Lung (tissue), 17 donors: ENCODE measurements at places on chromosomes 2 and 18.
A peak's percentile ranks its signal among the peaks of the same experiment; 100 is the strongest.

DNA sequence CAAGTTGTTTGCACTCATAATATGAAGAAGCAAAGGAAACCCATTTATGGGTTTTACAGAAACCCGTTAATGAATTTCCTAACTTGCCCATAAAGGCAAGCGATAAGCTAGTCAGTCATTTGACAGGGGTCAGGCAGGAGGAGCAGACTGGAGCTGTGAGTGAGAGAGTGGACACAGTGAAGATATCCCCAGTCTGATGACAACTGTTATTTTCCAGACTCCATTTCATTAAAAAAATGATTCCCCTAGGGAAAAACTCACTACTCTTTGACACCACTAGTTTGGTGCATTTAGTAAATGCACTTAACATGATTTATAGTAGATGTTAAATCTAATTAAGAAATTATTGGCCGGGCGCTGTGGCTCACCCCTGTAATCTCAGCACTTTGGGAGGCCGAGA, 80.8 kb downstream of the TGIF1 start:
- no peaks in the 10 kb centered on the region for H3K27me3 ChIP-seq
- no peak overlapping the region for H3K4me3 ChIP-seq
- no peaks in the 10 kb centered on the region for H3K4me1 ChIP-seq
- no peak for DNase-seq
- no peaks in the 10 kb centered on the region for H3K36me3 ChIP-seq

GRCh38 chr2:228875152-228875900, 395.8 kb downstream of the PID1 start:
- peak; percentile 56 for DNase-seq
- H3K4me3 ChIP-seq: no peak overlapping the region
- H3K36me3 ChIP-seq: no peaks in the 10 kb centered on the region
- no peak overlapping the region for H3K27ac ChIP-seq
- no peaks in the 10 kb centered on the region for H3K4me1 ChIP-seq

- no peak overlapping the region for H3K27ac ChIP-seq
- H3K4me3 ChIP-seq: no peak overlapping the region
- H3K4me1 ChIP-seq: no peaks in the 10 kb centered on the region
- DNase-seq: peak; percentile 36
- no peaks in the 10 kb centered on the region for H3K27me3 ChIP-seq
- no peaks in the 10 kb centered on the region for H3K36me3 ChIP-seq
These were observed 359.3 kb downstream of the IRS1 start for GRCh38 chr2:226440127-226440918.

DNA sequence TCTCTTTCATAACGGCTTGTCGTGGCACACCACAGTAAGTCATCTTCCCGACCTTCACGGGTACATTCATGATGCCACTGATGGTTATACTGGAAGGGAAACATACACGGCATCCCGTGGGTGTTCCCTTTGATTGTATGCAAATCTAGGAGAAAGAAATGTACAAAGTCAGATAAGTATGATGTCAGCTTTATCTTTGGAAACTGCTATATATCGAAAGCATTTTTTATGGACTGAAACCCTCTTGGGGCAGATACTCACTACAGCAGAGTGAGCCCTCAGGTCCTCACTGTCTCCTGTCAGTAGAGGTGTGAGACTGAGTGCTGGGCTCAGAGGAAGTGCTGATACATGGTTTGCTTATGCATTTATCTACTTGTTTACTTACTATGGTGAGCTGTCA, 20.4 kb downstream of the PLA2R1 start:
- H3K27ac ChIP-seq: no peak overlapping the region
- H3K36me3 ChIP-seq: no peaks in the 10 kb centered on the region
- no peak for DNase-seq
- H3K4me3 ChIP-seq: no peak overlapping the region

DNA sequence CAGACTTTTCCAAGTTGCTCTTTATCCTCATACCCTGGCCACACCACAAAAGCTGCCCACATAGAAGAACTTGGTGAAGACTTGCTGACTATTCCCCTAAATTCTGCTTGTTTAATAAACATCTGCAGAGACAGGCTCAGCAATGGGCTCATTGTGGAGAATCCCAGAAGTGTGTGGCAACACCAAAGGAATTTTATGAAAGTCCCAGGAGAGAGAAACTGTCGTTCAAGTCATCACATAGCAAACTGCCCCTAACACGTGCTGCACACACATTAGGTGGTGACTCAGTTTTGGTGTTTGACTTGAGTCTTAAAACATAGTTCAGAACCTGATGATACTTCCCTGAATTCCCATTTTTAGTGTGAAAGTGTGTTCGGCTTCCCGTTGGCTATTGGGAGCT, 38.6 kb downstream of the CYP1B1 start:
- no peaks in the 10 kb centered on the region for H3K36me3 ChIP-seq
- H3K4me3 ChIP-seq: no peak overlapping the region
- no peak for DNase-seq
- no peaks in the 10 kb centered on the region for H3K4me1 ChIP-seq

GRCh38 chr2:161232571-161232970, 72.3 kb downstream of the TANK start:
- peak; percentile 25 for DNase-seq
- H3K27me3 ChIP-seq: no peaks in the 10 kb centered on the region
- H3K27ac ChIP-seq: no peak overlapping the region
- H3K36me3 ChIP-seq: peaks cover 17% of the 10 kb centered on the region

GRCh38 chr2:116585669-116586327, 1228.7 kb upstream of the DDX18 start:
- no peaks in the 10 kb centered on the region for H3K27me3 ChIP-seq
- DNase-seq: no peak
- no peak overlapping the region for H3K4me3 ChIP-seq
- H3K36me3 ChIP-seq: no peaks in the 10 kb centered on the region

- H3K27me3 ChIP-seq: peaks cover 4% of the 10 kb centered on the region
- no peaks in the 10 kb centered on the region for H3K36me3 ChIP-seq
- no peak overlapping the region for H3K27ac ChIP-seq
These were observed 1.3 kb upstream of the CYP26B1 start for GRCh38 chr2:72148837-72149555.

- DNase-seq: no peak
- H3K27ac ChIP-seq: no peak overlapping the region
- no peaks in the 10 kb centered on the region for H3K36me3 ChIP-seq
These were observed 115.1 kb downstream of the DTNB start for GRCh38 chr2:25558262-25558661.

GRCh38 chr2:215756346-215756730, 257.0 kb downstream of the MREG start:
- H3K27ac ChIP-seq: no peak overlapping the region
- H3K36me3 ChIP-seq: no peaks in the 10 kb centered on the region
- H3K4me3 ChIP-seq: no peak overlapping the region
- H3K4me1 ChIP-seq: peaks cover 2% of the 10 kb centered on the region
- H3K27me3 ChIP-seq: no peaks in the 10 kb centered on the region

DNA sequence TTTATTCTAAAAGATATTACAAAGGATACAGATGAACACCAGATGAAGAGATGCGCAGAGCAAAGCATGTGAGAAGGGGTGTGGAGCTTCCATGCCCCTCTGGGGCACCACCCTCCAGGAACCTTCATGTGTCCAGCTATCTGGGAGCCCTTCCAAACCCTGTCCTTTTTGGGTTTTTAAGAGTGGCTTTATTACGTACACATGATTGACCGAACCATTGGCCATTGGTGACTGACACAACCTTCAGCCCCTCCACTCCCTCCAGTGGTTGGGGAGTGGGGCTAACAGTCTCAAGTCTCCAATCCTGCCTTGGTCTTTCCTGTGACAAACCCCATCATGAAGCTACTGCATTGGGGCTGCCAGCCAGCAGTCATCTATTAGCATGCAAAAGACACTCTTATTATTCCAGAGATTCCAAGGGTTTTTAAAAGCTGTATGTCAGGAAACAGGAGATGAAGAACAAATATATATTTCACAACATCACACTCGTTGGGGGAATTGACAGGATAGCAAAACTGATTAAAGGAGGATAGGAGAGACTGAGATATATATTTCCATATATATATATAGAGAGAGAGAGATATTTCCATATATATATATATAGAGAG, 19.4 kb downstream of the IL1B start:
- H3K36me3 ChIP-seq: no peaks in the 10 kb centered on the region
- H3K4me3 ChIP-seq: no peak overlapping the region
- no peak for DNase-seq

- H3K27ac ChIP-seq: no peak overlapping the region
- H3K4me3 ChIP-seq: no peak overlapping the region
- peaks cover 44% of the 10 kb centered on the region for H3K36me3 ChIP-seq
- H3K4me1 ChIP-seq: no peaks in the 10 kb centered on the region
- no peaks in the 10 kb centered on the region for H3K27me3 ChIP-seq
These were observed 10.1 kb downstream of the LMAN2L start for GRCh38 chr2:96729748-96730147.

- no peaks in the 10 kb centered on the region for H3K4me1 ChIP-seq
- no peaks in the 10 kb centered on the region for H3K27me3 ChIP-seq
- DNase-seq: peak; percentile 30
- H3K27ac ChIP-seq: no peak overlapping the region
- H3K36me3 ChIP-seq: no peaks in the 10 kb centered on the region
These were observed 131.3 kb upstream of the ACAA2 start for GRCh38 chr18:49944663-49945062.

DNA sequence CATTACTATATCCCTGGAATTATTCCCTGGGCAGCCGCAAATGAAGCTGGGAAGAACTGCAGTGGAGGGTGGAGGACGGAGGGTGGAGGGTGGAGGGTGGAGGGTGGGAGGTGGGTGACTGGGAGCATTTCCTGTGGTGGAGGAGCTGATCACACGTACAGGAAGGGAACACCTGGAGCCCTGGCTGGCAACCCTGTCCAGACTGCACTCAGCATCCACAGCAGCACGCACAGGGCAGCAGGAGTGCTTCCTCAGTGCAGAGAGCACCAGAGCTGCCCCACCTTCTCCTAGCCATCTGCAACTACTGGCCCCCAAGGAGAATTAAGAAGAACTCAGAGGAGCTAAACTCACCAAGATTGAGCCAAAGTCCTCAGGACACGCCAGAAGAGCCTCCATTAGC, 249.9 kb downstream of the EIPR1 start:
- H3K27ac ChIP-seq: no peak overlapping the region
- H3K4me1 ChIP-seq: peaks cover 2% of the 10 kb centered on the region
- H3K4me3 ChIP-seq: no peak overlapping the region
- H3K36me3 ChIP-seq: no peaks in the 10 kb centered on the region

GRCh38 chr2:212892193-212892592, 259.2 kb downstream of the IKZF2 start:
- peak; percentile 15 for DNase-seq
- H3K4me3 ChIP-seq: no peak overlapping the region
- H3K27ac ChIP-seq: no peak overlapping the region
- H3K4me1 ChIP-seq: no peaks in the 10 kb centered on the region

DNA sequence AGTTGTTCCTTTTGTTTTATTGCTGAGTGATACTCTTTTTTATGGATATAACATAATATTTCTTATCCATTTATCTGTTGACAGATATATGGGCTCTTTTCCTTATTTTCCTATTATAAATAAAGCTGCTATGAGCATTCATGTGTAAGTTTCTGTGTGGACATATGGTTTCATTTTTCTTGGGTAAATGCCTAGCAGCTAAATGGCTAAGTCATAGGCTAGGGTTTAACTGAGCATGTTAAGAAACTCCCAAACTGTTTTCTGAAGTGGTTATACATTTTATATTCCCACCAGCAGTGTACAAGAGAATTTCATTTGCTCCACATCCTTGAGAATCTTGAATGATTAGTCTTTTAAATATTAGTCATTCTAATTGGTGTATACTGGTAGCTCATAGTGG, 786.6 kb upstream of the CDH2 start:
- no peaks in the 10 kb centered on the region for H3K36me3 ChIP-seq
- H3K27me3 ChIP-seq: no peaks in the 10 kb centered on the region
- DNase-seq: no peak
- H3K4me3 ChIP-seq: no peak overlapping the region

DNA sequence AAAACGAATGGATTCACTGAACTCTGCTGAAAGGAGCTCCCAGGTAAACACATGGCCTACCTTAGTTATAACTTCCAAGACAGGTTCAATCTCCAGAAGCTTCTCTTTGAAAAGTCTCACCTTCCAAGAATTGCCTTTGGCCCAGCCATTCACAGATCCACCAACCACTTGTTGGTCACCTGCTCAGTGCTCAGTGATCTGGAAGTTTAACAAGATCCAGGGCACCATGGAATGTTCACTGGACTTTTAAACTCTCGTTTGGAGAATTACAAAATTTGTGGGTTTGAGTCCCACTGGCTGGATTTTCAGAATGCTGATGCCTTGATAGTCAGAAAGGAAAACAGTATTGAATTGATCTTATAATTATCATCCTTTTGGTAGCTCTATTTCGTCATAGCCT, 9.4 kb downstream of the GPR39 start:
- H3K4me1 ChIP-seq: no peaks in the 10 kb centered on the region
- no peak overlapping the region for H3K4me3 ChIP-seq
- H3K27ac ChIP-seq: no peak overlapping the region
- H3K36me3 ChIP-seq: no peaks in the 10 kb centered on the region

DNA sequence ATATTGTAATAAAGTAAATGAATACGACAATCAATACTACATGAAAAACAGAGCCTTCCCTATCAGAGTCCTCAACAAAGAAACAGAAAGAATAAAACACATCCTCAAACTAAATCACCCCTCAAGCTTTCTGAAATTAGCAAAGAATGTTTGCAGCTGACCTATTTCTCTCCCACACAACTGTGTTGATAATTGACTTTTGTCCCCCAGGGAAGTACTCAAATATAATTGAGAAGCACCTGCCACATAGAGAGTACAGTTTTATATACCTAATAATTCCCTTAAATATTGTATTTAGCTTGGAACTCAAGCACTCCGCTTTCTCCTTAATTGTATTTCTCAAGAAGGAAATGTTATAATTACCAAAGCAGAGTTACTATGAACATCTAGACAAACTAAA, 12.6 kb downstream of the CACNB4 start:
- no peak overlapping the region for H3K27ac ChIP-seq
- no peaks in the 10 kb centered on the region for H3K27me3 ChIP-seq
- no peaks in the 10 kb centered on the region for H3K36me3 ChIP-seq

DNA sequence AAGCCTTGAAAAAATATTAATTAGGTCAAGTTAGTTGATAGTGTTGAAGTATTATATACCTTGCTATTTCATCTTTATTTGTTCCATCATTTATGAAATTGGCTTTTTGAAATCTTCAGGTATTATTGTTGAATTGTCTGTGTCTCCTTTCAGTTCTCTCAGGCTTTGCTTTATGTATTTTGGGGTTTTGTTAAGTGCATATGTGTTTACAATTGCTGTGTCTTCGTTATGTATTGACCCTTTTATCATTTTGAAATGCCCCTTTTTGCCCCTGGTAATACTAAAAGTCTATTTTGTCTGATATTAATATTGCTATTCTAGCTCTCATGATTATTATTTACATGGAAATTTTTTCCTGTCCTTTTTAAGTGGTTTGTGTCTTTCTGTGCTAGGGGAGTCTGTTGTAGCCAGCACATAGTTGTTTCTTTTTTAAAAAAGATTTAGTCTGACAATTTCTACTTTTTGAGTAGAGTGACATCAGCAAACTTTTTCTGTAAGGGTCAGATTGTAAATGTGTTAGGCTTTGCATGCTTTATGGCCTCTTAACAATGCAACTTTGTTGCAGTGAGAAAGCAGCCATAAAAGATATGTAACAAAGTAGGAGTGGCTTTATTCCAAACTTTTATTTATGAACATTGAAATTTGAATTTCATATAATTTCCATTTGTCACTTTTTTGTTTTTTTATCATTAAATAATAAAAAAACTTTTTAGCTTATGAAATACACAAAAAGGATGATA, 19.9 kb downstream of the SOCS6 start:
- no peak overlapping the region for H3K27ac ChIP-seq
- no peak for DNase-seq
- no peaks in the 10 kb centered on the region for H3K36me3 ChIP-seq
- H3K4me1 ChIP-seq: peaks cover 3% of the 10 kb centered on the region
